AG08396 (cell line): ENCODE measurements at places on chromosomes 7 and 10.
A peak's percentile ranks its signal among the peaks of the same experiment; 100 is the strongest.

DNA sequence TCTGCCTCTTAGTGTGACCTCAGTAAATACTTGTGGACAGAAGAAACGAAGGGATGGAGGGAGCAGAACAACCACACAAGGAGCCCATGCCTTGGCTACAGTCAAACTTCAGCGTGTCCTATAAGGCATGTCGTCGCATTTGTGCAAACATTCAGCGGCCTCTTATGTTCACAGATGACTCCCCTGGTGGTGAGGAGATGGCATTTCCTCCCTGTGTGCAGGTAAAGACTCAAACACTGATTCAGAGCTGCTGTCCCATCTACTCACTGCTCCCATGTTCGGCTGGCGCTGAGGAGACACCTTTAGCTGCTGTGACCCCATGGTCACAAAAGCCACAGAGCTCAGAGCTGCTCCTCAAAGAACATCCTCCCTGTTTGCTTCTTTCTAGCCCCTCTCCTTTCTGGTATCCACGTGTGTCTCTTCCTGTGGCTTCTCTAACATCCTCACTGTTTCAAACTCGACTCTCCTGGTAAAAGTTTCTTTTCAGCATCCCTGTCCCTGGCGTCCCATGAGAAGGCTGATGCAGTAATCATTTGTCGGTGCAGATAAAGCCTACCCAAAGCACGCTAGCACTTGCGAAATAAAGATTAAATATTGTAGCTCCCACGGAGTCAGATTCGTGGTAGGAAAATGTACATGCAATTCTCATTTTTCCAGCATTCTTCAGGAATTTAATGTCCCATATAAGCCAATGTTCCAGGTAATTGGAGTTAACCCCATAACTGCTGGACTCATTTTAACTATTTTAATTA is 124.9 kb upstream of the NEBL start:
- DNase-seq: no peak

DNA sequence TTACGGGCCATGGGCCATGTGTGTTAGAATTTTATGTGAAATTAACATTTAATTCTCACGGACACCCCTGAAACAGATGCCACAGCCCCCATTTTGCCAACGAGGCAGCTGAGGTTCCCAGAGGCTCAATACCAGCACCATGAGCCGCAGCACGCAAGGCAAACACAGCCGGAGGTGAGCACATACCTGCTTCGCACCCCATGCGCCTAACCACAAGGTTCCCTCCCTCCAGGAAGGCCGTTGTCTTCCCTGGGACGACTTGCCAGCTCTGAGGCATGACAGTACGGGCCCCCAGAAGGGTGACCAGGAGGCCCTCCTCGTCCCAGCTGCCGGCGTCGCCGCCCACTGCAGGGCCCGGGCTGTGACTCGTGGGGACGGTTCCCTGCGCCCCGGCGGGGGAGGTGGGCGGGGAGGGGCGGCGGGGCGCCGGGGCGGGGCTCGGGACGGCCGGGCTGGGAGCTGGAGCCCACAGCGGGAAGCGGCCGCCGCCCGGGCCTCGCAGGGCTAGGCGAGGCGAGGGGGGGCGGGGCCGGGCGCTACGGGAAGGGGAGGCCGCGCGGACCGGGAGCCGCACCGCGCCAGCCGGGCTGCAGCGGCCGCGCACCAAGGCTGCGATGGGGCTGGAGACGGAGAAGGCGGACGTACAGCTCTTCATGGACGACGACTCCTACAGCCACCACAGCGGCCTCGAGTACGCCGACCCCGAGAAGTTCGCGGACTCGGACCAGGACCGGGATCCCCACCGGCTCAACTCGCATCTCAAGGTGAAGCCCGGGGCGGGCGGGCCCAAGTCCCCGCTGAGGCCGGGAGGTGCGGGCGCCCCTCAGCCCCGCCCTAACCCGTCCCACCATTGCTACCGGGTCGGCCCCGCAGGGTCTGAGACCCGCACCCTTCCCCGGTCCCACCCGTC is at the start of gene CAV2:
Gene CAV2, plus strand, starts transcription at position 571 of the 910 bp plus-strand sequence. Its CDS starts 44 bp downstream, at position 615.
- peak; percentile 86 for DNase-seq

GRCh38 chr7:30630986-30631385 is 36.3 kb downstream of the GARS1 start:
- no peak for DNase-seq

DNA sequence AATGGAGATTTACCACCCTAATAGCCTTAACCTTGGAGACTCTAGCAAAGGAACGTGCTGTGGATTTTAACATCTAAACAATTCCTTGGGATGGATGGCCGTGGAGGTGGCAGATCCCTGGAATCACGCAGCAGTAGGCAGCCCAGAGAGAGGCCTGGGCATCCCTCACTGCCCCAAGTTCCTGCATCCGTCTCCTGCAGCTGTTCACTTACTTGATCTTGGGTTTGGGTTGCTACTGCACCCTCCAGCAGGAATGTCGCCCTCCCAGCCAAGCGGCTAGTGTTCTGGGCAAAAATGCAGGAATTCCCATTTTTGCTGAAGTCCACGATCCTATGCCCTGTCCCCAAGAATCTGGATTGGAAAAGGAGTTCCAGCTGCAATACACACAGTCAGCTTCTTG is 166.7 kb upstream of the SH2B2 start:
- no peak for DNase-seq

- DNase-seq: no peak
Measured at GRCh38 chr10:133129859-133130495, 30.0 kb upstream of the KNDC1 start.

GRCh38 chr7:28591725-28592349 is 179.5 kb downstream of the CREB5 start:
- DNase-seq: no peak

- no peak for DNase-seq
Measured at GRCh38 chr7:92563345-92563744, 26.8 kb downstream of the FAM133B start.

GRCh38 chr10:113515161-113515560 is 37.7 kb upstream of the HABP2 start:
- no peak for DNase-seq

- DNase-seq: no peak
Measured at GRCh38 chr10:54772468-54773122, 28.4 kb downstream of the PCDH15 start.

DNA sequence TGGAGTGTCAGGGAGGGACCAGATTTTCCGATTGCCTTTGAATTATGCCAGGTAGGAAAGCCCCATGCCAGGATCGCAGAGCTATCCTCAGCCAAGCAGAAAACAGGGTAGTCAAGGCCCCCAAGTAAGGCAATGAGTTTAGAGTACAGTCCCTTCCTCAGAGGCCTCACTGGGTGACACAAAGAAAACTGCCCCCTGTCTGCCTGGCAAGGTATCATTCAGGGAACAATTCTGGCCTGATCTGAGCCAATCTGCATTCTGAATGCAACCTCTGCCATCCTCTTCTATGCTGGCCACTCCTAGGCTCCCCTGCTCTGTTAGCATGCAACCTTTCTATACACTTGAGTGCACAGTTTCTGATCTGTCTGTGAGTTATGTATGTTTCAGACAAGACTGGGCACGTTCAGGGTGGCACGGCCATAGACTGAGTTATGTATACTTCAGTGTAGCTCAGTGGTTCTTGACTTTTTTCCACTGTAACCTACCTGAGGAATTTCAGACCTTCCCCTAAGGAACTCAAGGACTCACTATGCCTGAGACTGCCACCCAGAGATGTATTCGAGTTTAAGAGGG is 336.8 kb downstream of the PLXNA4 start:
- no peak for DNase-seq

DNA sequence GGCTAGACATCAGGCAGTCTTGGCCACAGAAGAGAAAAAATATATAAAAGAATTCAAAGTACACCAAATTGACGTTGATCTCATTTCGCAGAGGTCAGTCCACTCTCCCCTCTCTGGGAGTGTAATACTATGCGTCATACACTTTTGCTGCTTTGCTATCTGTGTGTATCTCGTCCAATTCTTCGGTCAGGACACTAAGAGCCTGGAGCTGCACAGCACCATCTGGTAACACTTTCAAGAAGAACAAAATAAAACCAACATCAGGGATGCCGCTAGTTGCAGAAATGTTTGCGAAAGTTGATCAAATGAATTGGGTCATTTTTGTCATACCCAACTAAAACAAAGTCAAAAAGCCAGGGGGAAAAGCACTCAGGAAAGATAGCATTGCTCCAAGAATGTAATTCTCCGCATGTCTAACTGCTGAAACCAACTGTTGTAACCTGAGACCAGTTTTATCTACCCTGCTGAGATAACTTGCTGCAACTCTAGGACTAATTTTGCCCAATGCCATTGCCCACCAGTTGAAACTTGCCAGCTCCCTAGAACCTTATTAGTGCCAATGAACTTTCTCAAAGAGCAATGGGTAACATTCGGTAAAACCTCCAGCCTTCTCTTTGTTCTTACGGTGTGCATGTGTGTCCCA is 23.0 kb downstream of the TMEM176A start:
- DNase-seq: no peak

- no peak for DNase-seq
Measured at GRCh38 chr7:113787106-113787505, 131.7 kb downstream of the PPP1R3A start.

GRCh38 chr7:131183611-131184119 is 144.0 kb upstream of the MKLN1 start:
- no peak for DNase-seq

DNA sequence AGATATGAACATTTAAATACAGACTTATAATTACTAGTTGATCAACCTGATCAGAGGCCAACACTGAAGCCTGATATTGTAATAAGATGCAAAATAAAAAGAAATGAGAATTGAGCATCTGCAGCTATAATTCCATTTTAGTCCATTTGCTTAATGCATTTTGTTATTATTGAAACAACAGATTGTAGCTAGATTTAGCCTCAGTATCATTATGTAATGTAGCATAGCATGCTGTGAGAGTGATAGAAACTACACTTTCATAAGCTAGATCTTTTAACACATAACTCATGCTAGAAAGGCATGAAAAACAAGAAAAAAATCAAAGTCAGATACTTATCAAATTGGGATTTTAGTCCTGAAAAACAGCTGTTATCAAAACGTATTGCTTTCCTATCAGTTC is 292.7 kb upstream of the ADARB2 start:
- DNase-seq: no peak

DNA sequence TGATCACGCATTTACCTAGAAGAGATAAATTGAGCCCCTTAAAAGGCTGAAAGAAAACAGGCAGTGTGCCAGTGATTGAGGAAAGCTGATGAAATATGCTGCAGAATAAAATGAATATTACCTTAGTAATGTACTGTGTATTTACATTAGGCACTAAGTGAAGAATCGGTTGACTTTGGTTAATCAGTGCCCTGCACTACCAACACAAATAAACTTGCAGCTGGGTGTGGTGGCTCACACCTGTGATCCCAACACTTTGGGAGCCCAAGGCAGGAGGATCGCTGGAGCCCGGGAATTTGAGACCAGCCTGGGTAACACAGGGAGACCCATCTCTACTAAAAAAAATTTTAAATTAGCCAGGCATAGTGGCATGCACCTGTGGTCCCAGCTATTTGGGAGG is 148.3 kb upstream of the TCF7L2 start:
- DNase-seq: no peak

DNA sequence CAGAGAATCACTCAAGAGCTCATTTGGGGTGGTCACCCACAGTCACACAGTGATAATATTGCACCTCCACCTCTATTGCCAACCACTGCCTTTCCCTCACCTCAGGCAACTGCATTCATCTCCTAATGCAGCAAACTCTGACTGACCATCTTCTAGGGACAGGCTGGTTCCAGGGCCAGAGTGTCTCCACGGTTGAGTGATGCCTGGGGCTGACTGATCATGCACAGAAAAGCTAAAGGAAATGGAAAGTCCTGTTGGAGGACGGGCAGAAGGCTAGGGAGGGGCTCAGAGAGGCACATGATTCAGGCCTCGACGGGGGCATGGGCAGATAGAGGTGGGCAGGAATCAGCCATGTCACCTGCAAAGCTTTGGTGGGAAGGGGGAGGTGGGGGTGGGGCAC is 127.1 kb upstream of the TNS3 start:
- DNase-seq: no peak

GRCh38 chr7:106545275-106545674 is 115.7 kb downstream of the CCDC71L start:
- no peak for DNase-seq

DNA sequence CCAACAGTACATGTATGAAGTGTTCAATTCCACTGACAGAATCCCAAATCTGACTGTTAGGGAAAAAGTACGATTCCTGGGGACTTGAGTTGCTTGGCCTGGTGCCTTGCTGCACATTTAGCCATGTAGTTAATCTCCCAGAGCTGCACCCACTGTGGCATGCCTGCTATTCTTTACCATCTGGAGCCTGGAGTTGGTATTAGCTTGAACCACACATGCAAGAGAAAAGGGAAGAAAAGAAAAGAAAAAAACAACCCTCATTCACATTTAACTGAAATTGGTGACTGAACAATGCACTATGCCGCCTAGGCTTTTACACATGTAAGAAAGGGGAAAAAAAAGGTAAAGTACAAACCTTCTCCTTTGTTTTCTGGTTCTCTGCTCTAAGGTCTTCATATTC is 26.1 kb downstream of the SHTN1 start:
- no peak for DNase-seq

DNA sequence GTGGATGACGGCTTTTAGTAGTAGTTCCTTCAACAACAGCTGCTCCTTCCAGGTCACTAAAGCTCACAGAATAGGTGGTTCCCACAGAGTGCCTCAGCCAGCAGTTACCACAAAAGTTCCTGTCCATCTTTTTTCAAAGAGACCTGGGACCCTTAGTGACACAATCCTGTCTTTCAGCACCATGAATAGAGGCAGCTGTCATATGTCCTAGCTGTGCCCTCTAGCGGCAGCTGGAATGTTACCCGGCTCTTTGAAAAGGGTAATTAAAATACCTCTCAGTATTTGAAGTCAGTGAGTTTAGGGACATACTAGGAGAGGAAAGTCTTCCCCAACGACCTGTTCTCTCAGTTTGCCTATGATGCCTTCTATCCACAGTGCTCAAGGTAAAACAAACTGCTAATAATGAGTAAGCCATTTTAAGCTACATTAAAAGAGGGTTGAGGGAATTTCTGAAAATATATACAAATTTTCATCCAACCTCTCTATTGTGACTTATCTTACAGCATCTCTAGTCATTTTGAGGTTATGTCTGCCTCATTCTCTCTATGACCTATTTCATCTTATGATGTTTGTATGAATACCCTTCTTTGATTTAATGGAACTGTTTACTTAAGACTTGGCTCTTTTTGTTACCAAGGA is 290.8 kb downstream of the NXPH1 start:
- no peak for DNase-seq

GRCh38 chr7:108627476-108628051 is 57.9 kb downstream of the DNAJB9 start:
- no peak for DNase-seq

DNA sequence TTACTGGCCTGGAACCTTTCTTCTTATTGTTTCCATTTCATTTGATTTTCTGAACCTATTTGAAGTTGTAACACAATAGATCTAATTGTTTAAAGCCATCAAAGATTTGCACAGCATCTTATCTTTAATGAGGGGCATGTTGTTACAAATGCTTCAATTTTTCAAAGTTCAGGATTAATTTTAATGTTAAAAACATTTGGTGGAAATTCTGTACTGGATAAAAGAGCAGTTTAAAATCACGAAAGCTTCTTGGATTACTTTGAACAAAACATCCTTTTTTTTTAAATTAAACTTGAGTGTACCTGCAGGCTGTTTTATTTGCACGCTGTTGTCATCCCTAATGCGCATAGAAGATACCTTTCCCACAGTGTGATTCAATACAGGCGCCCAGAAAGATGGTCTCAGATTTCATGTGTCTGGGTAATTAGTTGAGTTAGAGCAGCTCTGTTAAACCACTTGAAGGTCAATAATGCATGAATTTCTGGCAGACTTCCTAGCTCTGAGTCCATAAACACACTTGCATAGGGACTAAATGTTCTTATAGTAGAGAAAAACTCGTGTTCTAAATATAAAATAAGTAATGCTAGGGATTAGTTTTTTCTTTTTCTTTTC is 29.3 kb upstream of the DDX50 start:
- no peak for DNase-seq
